ENCODE measurements at places on chromosomes 11 and 22. TPM values are rescaled to one million over a fixed set of nuclear protein-coding genes. Genes with fewer than 3 reads are reported as not detected.

GRCh38 chr22:26525946-26526564, 13.8 kb upstream of the TFIP11 start:
- no peak overlapping the region for H3K27ac ChIP-seq
- no peaks in the 10 kb centered on the region for H3K27me3 ChIP-seq

DNA sequence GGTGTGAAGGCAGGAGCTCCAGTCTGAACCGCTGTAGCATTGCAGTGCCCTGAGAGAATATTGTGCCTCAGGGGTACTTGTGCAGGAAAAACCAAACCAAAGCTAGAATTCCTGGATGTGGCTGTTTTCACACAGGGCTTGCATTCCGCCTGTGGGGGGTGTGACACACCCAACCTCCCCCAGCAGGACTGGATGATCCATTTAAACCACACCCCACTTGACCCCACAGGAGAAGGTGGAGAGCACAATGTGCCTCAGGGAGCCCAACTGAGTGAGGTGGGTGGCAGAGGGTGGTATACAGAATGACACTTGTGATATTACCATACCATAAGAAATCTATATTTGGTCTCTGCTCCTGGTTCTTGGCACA, 66.9 kb upstream of the SLC22A12 start:
- H3K27me3 ChIP-seq: peaks cover 78% of the 10 kb centered on the region
- no peak overlapping the region for H3K27ac ChIP-seq
- H3K4me1 ChIP-seq: no peaks in the 10 kb centered on the region
- no peak overlapping the region for H3K4me3 ChIP-seq
- H3K36me3 ChIP-seq: no peaks in the 10 kb centered on the region
- DNase-seq: no peak

- H3K4me3 ChIP-seq: no peak overlapping the region
- DNase-seq: no peak
- no peaks in the 10 kb centered on the region for H3K36me3 ChIP-seq
- no peaks in the 10 kb centered on the region for H3K4me1 ChIP-seq
- H3K27me3 ChIP-seq: no peaks in the 10 kb centered on the region
Observed at GRCh38 chr11:11731311-11732083, 109.7 kb upstream of the GALNT18 start.

- no peak for DNase-seq
- no peak overlapping the region for H3K4me3 ChIP-seq
- H3K27ac ChIP-seq: no peak overlapping the region
- H3K27me3 ChIP-seq: no peaks in the 10 kb centered on the region
- H3K36me3 ChIP-seq: peaks cover 9% of the 10 kb centered on the region
- H3K4me1 ChIP-seq: peaks cover 31% of the 10 kb centered on the region
Observed at GRCh38 chr22:49956914-49957825, 3.4 kb upstream of the PIM3 start.

ARHGAP8 gene
- total RNA-seq: 23.4 TPM

Data from left lung (tissue), 14 donors.